NCI-H1048 (cell line): ENCODE measurements at places on chromosomes 6 and 20.

GRCh38 chr6:125116710-125117109 lies 36.9 kb upstream of the TPD52L1 start:
- no peak for DNase-seq

GRCh38 chr6:37074053-37074827 lies 68.8 kb downstream of the FGD2 start:
- DNase-seq = no peak

- DNase-seq = no peak
Observed at GRCh38 chr6:96991618-96992342, 67.3 kb downstream of the KLHL32 start.

GRCh38 chr6:11126876-11127275 lies 15.4 kb upstream of the ERVFRD-1 start:
- DNase-seq = no peak

DNA sequence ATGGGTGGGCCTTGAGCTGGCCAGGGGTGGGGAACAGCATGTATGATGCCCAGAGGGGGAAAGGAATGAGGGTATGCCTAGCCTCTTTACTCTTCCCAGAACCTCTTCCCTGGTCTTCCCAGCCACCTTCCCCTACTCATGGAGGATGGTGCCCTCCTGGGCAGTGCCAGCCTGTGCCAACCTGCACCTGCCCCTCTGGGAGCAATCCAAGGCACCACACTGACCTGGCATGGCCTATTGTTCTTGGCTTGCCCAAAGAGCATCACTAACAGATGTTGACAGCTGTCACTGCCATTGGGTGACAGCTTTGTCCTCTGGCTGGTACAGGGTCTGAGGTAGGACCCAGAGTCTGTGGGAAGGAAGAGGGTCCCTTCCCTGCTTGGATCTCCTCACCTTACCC lies 12.9 kb downstream of the LPIN3 start:
- DNase-seq = no peak

DNA sequence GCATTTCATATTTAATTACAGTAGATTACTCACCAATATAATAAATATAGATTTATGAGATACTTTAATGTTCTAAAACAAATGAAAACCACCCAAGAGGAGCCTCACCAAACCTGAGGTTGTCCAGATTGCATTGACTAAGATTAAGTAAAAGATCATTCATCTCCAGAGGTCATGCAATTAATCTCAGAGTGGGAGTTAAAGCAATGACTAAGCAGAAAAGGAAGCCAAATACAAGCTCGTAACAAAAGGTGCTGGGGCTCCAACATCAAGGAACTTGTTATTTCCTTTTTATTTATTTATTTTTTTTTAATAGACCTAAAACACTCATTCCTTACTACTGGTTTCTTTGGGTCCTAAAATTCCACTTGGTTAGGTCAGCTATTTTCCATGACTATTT lies 57.7 kb downstream of the RSPO3 start:
- no peak for DNase-seq

DNA sequence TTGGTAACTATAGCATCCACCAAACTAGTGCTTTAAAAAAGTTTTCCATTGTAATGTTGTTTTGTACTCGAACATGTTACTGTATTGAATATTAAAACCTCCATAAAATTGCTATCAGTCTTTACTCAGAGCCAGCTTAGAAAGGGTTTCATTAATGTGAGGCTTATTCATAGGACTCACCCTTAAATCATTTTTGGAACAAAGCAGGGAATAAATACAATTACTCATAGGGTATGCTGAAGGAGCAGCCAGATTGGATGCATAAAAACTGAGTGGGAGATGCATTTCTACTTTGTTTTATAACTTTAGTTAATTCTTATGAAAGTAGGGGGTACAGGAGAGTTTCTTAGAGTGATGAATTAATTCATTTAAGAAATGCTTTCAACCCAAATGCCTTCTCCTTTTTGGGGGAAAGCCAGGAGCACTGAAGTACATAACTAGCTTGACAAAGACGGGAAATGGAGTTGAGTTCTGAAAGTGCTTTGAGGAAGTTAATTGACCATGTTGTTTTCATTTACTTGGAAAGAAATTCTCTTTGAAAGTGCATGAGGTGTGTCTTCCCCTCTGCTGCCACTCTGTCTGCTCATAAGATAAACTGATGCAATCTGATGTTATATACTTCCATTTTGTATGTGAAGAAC lies 90.3 kb downstream of the RNF144B start:
- no peak for DNase-seq

DNA sequence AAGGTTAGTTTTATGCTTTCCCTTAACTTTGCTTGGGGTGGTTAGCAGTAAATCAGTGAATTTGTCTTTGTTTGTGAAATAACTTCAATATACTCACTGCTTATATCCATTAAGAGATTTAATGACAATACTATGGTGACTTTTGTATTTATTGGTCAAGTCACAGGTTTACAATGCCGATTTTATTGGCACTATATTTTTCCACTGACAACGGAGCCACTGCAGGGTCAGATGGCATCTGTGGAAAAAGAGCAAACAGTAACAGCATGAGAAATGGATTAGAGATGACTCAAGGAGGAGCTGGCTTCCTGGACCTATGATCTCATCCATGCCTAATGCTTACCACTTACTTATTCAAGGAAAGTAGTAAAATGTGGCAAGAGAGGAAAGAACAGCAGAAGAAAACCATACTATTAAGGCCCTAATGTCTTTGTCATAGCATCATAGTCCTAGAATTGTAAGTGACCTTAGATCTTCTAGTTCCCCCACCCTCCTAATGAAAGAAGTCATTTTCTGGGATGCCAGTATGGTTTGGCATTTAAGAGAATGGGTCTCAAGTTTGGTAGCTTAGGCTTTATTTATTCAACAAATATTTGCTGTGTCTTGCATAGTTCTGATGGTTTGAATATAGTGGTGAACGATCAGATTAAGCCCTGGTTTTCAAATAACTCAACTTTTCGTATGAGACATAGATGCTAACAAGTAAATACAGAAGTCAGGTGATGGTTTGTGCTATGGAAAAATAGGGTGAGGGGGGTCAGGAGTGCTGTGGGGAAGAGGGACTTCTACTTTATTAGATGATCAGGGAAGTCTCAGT lies 18.5 kb downstream of the RNF144B start:
- no peak for DNase-seq

- no peak for DNase-seq
Observed at GRCh38 chr20:40173872-40174271, 515.2 kb downstream of the MAFB start.

DNA sequence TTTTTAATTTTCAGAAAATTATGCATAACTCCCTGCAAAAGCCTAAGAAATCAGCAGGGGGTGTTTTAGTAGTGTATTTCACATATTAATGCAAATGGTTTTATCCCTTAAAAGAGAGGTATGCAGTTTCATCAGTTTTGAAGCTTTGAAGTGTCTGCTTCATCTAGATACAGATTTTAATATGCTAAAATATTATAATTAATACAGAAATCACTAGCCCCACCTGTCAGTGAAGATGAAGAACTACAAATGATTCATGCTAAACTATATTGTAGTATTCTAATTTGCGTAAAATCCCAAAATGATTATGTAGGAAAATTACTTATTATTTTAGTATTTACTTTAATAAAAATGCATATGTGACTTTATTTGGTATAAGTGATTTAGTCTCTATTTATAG lies 2.9 kb upstream of the TFB1M start:
- no peak for DNase-seq

DNA sequence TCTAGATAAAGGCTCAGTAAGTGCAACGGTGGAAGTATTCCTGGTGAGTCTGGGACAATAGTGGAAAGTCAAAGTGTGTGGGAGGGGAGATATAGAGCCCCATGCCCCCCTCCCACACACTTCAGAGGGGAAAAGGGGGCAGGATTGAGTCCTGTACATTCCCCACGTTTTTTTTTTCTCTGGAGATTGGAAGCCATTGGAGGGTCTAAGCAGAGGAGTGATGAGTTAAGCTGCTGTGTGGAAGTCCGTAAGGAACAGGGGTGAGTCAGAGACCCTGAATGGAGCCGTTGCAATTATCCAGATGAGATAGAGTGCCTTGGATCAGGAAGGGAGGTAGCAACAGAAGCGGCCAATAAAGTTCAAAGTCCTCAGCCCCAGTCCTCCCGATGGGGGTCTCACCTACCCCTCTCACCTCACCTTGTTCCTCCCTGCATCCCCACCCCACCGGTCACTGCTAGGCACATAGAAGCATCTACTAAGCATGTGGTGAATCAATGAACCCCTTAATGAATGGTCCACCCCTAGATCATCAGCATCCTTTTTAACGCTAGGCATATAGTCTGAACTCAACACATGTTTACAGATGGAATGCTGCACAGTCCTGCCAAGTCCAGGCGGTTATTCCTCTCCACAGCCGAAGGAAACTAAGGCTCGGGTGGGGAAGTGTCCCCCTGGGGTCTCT lies 662 bp upstream of the SLC9A8 start:
- no peak for DNase-seq

DNA sequence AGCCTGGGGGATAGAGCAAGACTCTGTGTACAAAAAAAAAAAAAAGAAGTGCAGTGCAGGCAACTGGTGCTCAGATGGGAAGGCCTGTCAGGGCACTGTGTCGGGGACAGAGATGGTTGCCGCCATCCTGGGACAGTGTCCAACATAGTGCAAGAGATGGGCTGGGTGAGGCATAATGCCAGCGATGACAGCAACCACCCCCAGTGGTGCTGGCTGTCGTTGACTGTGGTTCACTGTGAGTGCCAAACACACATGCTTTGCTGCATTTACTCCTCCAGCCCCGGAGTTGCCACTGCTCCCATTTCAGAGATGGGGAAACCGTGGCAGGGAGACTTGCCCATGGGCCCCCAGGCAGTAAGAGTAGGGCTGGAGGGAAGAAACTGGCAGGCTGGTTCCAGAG lies 5.2 kb upstream of the C20orf203 start:
- DNase-seq = no peak
